Left cardiac atrium (tissue), 4 donors: ENCODE measurements at places on chromosomes 4 and X. TPM values are rescaled to one million over a fixed set of nuclear protein-coding genes. Genes with fewer than 3 reads are reported as not detected.

DNA sequence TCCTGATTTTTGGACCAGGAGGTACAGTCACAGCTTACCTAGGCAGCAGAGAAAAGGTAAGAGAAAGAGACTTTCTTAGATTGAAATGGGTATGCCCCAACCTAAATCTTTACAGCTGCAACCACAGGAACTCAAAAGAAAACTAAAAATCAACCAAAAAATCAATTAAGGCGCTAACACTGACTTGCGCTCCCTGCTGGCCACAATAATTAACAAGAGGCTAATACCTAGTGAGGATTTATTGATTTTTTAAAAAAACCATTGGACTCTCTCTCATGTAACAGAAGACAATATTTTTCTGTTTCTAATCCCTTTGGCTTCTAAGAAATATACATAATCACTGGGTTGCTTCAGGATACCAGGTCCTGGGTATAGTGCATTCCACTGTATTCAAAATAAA is 153.9 kb upstream of the TENM3 start:
- DNase-seq, result no peak

- DNase-seq, result no peak
These were observed 139.1 kb downstream of the COL4A6 start for GRCh38 chrX:108299101-108299591.

Gene NDST3
- not detected for total RNA-seq

DNA sequence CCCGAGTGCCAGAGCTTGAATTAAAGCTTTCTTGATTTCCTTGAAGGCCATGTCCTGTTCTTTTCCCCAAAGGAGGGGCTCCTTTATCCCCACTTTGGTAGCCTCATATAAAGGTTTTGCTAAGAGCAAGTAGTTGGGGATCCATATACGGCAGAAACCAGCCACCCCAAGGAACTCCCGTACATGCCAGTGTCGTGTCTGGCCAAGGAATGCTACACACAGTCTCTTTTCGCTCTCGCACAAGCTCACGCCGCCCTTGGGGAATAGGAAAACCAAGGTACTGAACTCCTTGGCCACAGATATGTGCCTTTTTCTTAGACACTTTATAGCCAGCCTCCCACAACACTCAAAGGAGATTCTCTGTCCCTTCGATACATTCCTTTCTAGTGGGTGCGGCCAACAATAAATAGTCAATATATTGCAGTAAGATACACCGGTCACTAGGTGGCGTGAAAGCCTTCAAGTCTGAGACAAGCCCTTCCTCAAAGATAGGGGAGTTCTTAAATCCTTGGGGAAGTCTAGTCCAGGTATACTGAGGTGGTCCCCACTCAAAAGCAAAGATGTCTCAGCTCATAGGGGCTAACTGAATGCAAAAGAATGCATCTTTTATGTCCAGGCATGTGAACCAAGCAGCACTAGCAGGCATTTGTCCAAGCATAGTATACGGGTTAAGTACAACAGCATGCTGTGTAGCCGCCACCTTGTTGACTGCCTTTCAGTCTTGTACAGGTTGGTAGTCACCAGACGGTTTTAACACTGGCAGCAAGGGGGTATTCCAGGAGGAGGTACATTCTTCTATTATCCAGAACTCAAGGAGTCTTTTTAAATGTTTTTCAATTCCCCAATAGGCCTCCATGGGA is 57.8 kb upstream of the XAGE1B start:
- DNase-seq, result no peak

DNA sequence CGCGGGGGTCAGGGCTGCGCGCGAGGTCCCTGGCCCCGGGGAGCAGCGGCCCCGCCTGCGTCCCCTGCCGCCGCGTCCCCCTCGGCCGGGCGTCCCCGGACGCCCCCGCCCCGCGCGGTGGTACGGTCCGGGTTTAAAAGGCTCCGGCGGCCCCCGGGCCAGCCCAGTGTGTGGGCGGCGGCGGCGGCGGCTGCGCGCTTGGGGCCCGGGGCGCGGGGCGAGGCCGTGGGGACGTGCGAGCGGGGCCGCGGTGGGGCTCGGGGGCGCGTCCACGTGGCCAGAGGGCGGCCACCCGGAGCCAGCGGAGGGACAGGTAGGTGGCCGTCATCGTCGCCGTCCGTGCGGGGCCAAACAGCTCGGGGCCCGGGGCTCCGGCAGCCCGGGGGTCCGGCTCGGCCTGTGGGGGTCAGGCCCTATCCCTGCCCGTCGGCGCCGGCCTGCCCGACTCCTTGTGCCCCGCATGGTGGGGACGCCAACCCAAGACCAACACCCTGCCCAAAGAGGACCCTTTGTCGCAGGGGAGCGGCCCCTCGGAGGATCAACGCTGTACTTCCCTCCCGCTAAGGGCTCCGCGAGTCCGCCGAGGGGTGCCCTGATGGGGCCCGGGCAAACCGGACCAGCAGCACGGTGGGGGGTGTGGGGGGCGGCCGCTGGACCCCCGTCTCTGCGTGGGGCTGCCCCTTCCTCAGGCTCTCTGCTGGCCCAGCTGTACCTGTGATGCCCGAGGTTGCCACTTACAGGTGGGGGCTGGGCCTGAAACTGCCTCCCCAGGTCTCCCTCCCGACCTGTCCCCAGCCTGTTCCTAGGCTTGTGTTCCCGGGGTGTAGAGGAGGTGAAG is at the start of gene PLXNA3:
Gene PLXNA3, plus strand, starts transcription at position 166 of the 838 bp plus-strand sequence. CDS start 1,903 bp downstream, outside the sequence.
- DNase-seq, result peak; percentile 57

DNA sequence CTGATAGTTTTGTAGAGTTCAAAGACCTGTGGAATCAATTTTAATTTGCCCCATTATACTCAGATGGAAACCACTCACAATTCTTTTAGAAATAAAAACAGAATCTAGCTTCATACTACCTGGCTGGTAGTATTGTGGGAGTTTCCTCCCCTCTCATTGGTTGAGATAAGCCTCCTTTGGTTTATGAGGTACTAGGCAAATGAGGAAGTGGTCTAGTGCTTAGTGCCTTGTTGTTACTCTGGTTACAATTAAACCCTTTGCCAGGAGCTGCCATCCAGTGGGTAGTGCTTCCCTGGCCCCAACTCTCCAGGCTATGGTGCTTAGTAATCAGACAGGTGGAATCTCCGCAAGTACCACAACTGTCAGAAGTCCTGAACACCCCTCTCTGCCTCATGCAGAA is 118.3 kb downstream of the CDKL5 start:
- DNase-seq, result no peak
